ENCODE measurements at places on chromosomes 6 and 20. TPM values are rescaled to one million over a fixed set of nuclear protein-coding genes. Genes with fewer than 3 reads are reported as not detected.

The FAM83C gene
- polyA plus RNA-seq: 0.18 TPM

The TNNC2 gene
- polyA plus RNA-seq: 4.1 TPM

The TTLL9 gene
- 0.20 TPM for polyA plus RNA-seq

The MLN gene
- polyA plus RNA-seq: not detected

The CALHM5 gene
- polyA plus RNA-seq: 1.7 TPM

The AGER gene
- 7.6 TPM for polyA plus RNA-seq

DNA sequence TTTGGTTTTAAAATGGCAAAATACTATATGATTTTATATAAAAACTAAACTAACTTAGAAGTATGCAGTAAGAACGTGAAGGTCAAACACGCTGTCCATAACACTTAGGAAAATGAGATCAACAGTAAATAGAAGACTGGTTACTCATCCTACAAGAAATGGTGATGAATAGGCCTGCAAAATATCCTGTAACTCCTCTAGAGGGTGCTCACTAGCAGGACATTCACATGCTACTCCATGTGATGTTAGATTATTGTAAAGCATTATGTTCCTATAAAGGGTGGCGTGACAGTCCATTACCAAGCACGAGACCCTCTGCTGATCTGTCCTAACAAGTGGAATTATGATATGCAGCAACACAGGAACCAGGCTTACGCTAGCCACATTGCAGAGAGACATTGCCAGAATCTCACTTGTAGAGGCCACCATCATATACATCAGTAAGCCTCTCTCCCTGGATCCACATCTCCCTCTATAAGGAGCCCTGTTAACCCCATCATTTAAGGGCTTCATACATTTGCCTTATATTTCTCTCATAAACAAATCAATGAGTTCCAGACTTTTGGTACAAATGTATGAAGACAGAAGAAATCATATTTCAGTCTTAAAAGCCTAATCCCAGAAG lies 18.0 kb upstream of the DEFB129 start:
- DNase-seq: no peak

- no peak for DNase-seq
Observed at GRCh38 chr6:139485185-139485584, 110.7 kb upstream of the CITED2 start.

DNA sequence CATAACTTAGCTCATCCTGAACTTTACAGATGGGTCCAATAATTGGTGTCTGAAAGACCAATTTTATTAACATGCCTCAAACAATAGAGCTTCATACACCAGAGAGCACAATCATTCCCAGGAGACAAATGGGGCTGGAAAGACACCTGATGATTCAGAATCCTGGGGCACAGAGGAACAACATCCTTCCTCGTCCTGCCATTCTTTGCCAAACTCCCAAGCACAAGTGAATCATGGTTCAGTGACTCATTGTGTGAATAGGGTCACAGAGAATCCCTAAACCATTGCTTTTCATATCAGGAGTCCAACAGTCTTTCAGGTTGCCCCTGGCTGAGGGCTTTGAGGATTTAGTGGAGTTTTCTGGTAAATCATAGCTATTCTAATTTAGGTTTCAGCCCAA lies 266.4 kb upstream of the BMP2 start:
- DNase-seq: no peak

- DNase-seq: no peak
Observed at GRCh38 chr20:33522256-33522820, 32.4 kb downstream of the CBFA2T2 start.

- DNase-seq: no peak
Observed at GRCh38 chr20:49501917-49502316, 19.4 kb upstream of the KCNB1 start.

GRCh38 chr6:3545156-3545555 lies 88.3 kb upstream of the SLC22A23 start:
- DNase-seq: no peak

GRCh38 chr6:36578030-36578429 lies 16.1 kb upstream of the SRSF3 start:
- DNase-seq: no peak

DNA sequence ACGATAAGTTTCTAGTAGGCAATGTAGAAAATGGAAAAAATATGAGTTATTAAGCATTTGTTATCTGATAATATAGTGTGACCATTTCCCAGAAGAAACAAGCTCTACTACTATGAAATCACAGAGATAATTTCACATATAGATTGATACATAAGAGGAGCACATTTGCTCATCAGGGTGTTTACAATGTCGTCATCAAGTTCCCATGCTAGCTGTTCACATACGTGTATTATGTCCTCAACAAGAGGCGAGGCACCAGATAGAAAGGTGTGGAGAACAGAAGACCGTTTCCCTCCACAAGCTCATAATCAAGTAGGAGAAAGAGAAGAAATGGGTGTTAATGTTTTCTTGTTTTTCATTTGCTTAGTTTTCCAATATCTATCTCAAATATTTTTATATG lies 326.1 kb upstream of the ARID1B start:
- no peak for DNase-seq

- no peak for DNase-seq
Observed at GRCh38 chr6:14858808-14859207, 387.1 kb upstream of the JARID2 start.

DNA sequence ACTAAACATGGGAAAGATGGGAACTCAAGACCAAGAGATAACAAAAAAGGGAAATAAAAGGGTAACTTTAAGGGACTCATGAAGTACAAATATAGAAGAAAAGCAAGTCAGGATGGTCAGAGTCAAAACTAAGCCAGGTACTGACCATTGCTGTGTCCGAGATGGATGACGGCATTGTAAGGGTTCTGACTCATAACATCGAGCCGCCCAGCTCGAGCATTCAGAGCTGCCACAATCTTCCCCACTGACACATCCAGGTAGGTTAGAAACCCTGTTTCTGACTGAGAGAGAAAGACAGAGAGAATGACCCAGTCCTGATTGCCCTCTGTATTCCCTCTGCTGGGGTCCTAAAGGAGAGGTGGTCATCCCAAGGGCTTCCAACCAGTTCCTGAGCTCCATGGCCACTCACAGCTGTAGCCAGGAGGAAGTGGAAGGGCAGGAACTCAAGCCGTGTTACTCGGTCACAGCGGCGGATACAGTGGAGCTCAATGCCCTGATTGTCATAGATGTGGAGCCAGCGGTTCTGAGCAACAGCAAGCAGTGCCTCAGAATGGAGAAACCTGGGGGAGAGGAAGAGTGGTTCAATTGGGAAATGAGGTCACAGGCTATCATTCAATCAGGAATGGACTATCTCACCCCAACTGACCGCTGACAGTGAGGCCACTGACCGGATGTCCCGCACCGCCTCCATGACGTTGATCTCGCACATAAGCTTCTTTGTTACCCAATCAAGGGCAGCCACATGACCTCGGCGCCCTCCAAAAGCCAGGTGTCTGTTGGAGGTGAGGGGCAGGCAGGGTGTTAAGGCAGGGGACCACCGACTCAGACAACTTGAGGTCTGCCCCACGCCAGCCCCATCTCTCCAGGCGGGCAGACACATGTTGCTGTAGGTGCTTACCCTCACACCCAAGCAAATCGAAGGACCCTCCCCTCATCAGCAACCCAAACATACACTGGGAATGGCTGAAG lies 1.8 kb downstream of the WDR46 start:
- DNase-seq: no peak
